NK-92 treated with Interleukin-12 subunit alpha and Interleukin-12 subunit beta, amount 100 ng/mL, for 24 hours (cell line): ENCODE measurements at places on chromosomes 7 and 10.
A peak's percentile ranks its signal among the peaks of the same experiment; 100 is the strongest.

- no peak for DNase-seq
These were observed 218.2 kb upstream of the IMMP2L start for GRCh38 chr7:111780527-111780926.

- DNase-seq, result no peak
These were observed 136.4 kb downstream of the BMPER start for GRCh38 chr7:34041707-34042106.

- DNase-seq, result no peak
These were observed 50.2 kb downstream of the KCNMA1 start for GRCh38 chr10:77587416-77587790.

DNA sequence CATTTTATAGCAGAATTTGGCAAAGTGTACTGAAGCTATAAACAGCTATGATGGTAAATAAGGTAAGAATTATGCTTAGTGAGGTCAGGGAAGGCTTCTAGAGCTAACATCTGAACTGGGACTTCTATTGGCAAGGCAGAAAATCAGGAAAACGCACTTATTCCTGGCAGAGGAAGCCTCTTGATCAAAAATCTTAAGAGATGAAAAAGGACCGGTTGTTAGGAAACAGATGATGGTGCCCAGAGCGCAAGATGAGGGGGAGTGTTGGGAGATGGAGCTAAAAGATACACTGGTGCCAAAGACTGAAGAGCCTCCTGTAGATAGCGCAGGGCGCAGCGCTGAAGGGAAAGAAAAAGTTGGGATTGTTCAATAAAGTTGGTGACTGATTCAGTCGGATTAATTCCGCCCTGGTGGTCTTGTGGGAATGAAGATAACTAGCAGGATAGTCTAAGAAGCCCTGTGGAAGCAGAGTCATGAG is 550 bp upstream of the CALU start:
- DNase-seq, result no peak

DNA sequence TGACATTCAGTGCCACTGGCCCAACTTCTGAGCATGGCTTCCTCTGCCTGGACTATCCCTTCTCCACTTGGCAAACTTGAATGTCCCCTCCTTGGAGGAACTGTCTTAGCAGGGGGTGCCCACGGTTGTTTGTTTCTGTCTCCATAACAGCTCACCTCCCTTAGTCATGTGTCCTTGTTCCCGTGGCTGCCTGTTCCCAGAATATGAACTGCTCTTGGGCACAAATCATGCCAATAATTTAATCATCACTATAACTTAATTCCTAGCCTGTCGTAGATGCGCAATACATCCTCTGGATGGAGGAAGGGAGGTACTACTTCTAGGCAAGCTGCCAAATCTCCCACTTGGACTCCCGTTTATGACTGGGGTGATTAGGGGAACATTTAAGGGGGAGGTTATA is 173.1 kb downstream of the MYOF start:
- no peak for DNase-seq

- DNase-seq, result no peak
These were observed 116.3 kb downstream of the MDFIC start for GRCh38 chr7:115038158-115038557.

DNA sequence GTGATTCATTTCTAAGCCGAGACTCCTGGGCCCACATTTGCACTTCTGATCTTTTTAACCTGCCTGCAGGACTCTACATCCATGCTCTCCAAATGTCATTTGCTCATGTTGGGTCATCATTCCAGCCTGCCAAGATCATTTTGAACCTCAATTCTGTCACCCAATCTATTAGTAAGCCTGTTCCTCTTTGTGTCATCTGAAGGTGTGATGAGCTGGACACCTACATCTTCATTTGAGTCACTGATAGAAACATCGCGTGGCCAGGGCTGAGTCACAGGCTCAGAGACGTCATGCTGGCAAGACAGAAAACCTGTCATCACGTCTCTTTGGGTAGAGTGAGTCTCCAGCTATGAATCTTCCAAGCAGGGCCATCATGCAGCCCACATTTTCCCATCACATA is 65.3 kb upstream of the SLF2 start:
- peak; percentile 42 for DNase-seq

GRCh38 chr10:106919871-106920282 is 244.6 kb downstream of the SORCS1 start:
- no peak for DNase-seq

- no peak for DNase-seq
These were observed 204.8 kb upstream of the MEOX2 start for GRCh38 chr7:15891151-15891881.

DNA sequence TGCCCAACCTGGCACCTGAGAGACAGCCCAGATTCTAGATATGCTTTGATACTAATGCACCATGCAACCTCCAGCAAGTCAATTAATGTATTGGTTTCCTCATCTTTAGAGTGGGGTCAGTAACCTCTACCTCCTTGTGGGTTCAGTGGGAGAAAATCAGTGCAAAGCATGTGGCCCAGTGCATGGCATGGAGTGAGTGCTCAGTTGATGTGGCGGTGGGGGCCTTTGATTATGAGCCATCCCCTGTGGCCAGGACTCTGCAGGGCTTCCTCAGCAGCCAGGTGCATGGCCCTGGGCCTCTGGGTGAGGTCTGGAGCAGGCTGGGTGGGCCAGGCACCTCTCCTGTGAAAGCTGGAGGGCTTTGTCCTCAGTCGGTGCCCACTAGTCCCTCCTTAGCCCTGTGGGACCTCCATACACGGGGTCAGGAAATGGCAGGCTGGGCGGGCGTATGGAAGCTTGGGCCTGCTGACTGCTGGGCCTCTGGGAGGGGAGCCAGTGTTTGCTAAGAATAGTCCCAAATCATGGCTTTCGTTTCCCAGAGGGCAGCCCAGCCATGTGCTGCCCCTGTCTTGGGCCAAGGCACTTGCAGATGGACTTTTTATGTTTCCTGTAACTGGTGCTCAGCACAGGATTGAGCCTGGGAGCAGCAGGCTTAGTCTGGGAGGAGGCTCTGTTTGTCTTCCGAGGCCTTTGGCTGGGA is 3.4 kb downstream of the PALD1 start:
- DNase-seq, result no peak

DNA sequence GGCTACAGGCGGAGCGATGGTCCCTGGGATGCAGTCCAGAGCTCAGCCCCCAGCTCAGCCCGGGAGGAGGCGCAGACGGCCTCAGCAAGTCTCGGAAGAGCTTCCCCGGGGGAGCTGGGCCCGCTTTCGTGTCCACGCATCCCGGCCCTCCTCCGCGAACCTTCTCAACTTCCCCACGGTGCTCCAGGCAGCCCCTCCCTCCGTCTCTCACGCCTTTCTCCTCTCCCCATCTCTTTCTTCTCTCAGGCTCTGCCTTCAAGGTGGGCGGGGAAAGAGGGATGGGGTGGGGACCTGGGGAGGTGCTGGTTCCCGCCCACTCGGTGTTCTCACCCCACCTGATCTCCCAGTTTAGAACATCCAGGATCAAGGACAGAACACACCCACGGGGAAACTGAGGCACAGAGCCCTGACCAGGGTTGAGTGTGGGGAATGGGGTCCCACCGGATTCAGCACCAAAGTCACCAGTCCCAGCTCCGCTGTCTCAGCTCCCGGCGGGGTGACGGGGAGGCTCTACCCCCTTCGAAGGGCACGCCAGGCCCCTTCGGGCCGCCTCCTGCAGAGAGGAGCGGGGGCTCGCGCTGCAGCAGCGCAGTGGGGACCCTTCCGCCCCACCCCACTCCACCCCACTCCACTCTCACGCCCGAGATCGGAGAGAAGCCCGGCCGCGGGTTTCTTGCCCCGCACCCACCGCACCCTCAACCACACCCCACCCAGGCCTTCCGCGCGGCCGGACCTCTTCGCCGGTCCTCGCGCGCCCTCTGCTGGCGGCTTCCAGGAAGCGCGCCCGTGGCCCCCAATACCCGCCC is 18.2 kb downstream of the POLL start:
- peak; percentile 44 for DNase-seq

DNA sequence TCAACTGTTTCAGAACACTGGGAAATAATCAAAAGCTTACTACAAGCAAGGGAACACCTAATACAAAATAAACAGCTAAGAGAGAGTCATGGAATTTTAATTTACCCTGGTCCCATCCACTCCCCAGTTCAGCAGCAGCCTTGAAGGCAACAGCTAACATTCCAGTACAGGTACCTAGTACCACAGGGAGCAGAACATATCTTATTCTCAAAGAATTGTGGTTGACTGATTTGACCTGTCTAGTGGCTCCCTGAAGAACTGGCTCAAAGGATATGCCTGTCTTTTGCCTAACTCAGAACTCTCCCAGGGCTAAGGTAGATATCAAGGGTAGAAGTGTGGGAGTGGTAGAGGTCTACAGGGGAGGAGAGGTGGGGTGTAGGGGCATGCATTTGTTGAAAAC is 32.3 kb downstream of the SMURF1 start:
- DNase-seq, result no peak

DNA sequence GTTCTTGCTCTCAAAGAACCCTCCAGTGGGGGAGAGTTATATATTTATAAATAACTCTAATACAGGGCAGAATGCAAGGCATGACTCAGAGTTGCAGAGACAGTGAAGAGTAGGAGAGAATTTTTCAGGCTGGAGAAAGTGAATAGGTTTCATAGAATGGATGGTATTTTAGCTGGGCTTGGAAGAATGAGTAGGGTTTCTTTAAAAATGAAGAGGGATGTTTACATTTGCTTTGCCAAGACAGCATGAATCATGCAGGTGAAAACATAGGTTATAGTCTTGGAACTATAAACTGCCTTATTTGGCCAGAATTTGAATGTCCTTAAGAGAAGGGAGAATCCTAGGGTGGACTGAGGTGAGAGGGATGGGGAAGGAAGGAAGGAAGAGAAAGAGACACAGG is 124.8 kb downstream of the CPED1 start:
- DNase-seq, result no peak

- peak; percentile 18 for DNase-seq
These were observed 32.2 kb downstream of the FOXL3 start for GRCh38 chr7:322111-322671.

GRCh38 chr10:126977216-126977615 is 72.0 kb downstream of the DOCK1 start:
- no peak for DNase-seq

DNA sequence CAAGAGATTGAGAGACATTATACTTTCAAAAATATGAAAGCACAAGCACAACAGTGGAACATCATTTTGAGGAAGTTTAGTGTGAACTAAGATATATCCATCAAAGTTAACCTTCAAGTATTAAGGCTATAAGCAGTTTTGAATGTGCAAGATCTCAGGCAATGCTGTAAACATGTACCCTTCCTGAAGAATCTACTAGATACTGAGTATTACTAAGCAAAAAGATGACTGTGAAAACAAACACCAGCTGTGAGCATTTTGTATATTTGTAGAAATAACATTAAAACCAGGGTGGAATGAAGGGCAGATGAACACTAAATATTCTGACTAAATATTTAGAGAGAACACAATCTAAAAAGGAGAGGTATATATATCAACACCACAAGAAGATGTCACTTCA is 41.3 kb upstream of the ADRA2A start:
- DNase-seq, result no peak

DNA sequence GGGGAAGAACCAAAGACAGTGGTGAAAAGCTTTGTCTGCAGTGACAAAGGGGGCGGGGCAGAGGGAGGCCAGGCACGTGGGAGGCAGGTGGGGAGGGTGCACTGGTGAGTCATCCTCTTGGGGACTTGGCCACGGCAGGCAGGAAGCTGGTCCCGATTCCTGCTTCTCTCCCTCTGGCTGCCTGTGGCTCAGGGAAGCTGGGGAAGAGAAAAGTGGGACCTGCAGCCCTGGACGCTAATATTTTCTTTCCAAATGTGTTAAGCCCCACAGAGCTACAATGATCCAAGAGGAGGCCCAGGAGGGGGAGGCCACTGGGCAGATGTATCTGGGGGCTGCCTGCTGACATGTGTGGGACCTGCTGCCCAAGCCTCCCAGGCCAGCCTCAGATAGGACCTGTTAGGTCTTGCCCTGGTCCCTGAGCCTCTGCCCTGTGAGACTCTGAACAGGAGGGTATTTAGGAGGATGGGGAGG is 231.8 kb downstream of the KCNMA1 start:
- DNase-seq, result peak; percentile 10

- no peak for DNase-seq
These were observed 2.4 kb upstream of the ARID5B start for GRCh38 chr10:61899069-61899531.

DNA sequence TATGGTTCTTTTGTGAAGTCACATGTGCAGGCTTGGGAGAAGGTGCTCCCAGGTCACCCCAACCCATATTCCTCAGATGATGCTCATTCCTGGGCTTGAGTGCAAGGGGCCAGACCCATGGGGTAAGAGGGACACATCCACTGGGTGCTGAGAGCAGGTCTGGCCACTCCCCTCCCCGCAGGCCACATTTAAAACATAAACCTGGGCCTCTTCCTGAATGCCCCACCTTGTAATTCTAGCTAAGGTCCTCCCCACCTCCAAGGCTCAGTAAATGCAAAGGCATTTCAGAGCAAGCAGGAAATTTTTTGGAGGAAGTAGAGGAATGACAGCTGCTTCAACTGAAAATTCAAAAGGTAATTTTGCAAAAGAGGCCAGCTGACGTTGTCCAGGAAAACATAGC is 172.5 kb downstream of the ARHGAP21 start:
- DNase-seq, result no peak

DNA sequence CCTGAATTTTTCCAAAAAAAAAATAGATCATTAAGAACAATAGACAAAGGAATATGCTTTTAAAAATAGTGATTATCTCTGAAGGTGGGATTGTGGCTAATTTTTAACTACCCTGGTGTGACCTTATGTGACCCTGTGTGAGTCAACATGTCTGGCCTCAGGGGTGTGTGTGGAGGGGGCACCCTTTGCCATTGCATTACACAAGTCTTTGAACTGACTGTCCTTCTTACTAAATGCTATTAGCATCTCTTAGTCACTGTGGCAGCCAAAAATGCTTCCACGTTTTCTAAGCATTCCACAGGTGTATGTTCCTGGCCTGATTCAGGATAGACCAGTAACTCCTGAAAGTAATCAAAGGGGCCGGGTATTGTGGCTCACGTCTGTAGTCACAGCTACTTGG is 175.4 kb downstream of the MGMT start:
- DNase-seq, result no peak

DNA sequence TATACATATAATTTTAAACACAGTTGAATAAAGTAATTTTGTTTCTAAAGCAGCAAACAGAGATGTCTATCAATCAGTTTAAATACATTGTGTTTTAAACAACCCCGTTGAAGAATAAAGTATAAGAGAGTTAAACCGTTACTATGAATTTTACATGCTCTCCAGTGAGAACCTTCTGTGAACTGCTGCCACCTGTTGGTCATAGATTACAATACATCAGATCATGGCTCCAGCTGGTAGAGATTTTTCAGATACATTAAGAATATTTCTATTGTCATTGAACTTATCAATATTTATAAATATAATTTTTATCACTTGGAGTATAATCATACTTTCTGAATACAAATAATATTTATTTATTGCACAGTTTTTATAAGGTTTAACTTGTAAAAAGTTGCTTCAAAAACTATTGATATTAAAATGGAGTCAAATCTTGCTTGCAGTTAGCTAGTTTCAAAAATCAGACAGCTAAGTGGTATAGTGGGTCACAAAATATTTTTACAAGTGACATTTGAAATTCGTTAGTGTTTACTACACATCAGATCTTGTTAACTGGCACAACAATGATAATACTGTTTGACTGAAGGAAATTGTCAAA is 561.2 kb upstream of the PHF14 start:
- no peak for DNase-seq
